Jurkat, Clone E6-1 (cell line): ENCODE measurements at places on chromosomes 6 and 20.

- DNase-seq = no peak
These were observed 10.9 kb downstream of the ZSCAN9 start for GRCh38 chr6:28235912-28236452.

GRCh38 chr6:79201983-79202382, 32.5 kb downstream of the HMGN3 start:
- DNase-seq = no peak

GRCh38 chr6:33763483-33763882, 16.8 kb upstream of the IP6K3 start:
- no peak for DNase-seq

- no peak for DNase-seq
These were observed 33.1 kb downstream of the HBS1L start for GRCh38 chr6:135021310-135022049.
